ENCODE measurements at places on chromosomes 6 and 20.

GRCh38 chr20:11156922-11157321 lies 483.1 kb upstream of the JAG1 start:
- DNase-seq = no peak

GRCh38 chr20:57661746-57662455 lies 41.7 kb upstream of the ZBP1 start:
- no peak for DNase-seq

- DNase-seq = no peak
Measured at GRCh38 chr6:125784365-125784764, 6.4 kb upstream of the NCOA7 start.

DNA sequence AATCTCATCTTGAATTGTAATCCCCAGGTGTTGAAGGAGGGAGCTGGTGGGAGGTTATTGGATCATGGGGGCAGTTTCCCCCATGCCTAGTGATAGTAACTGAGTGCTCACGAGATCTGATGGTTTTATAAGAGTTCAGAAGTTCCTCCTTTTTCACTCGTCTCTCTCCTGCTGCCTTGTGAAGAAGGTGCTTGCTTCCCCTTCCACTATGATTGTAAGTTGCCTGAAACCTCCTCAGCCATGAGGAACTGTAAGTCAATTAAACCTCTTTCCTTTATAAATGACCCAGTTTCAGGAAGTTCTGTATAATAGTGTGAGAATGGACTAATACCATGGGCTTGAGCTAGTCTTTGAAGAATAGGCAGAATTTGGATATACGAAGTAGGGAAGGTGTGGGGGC lies 113.9 kb downstream of the RIN2 start:
- DNase-seq = no peak

Measured in NCI-H510A (cell line).